ENCODE measurements at places on chromosomes 1 and 21.

- DNase-seq = no peak
These were observed 31.8 kb upstream of the OLIG2 start for GRCh38 chr21:32993894-32994293.

DNA sequence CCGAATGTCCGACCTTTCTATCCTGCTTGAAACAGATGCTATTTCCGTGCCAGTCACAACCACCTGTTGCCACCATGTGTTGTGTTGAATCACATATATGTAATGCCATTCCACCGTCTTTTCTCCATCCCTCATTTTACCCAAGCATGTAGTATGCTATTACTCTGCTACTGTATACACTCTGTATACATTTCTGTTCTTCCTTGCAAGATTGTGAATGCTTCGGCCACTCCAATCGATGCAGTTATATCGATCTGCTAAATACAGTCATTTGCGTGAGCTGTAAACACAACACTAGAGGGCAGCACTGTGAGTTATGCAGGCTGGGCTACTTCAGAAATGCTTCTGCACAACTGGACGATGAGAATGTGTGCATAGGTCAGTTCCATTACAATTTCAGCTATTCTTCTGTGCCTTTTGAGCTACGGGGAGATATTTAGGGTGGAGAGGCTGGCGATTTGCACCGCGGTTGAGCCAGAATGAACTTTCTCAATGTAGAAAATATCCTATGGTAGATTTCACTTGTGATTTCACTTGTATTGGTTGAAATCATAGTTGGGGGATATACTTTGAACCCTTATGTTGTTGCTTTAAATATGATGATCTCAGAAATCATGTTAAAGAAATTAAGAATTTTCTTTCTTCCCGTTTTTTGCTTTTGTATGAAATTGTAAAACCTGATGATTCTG is 289.8 kb downstream of the NTNG1 start:
- no peak for DNase-seq

GRCh38 chr1:53258216-53258615 is 19.9 kb upstream of the MAGOH start:
- DNase-seq = no peak

- no peak for DNase-seq
These were observed 1.7 kb downstream of the CEP170 start for GRCh38 chr1:243253211-243253925.

GRCh38 chr1:92277105-92277723 is 21.6 kb downstream of the GLMN start:
- no peak for DNase-seq

- DNase-seq = no peak
These were observed 313.0 kb downstream of the PLPP3 start for GRCh38 chr1:56266359-56266758.

All from GM13976 (cell line).